ENCODE measurements at places on chromosomes 3 and 15. TPM values are rescaled to one million over a fixed set of nuclear protein-coding genes. Genes with fewer than 3 reads are reported as not detected.

GRCh38 chr15:84944311-84944710, 37.3 kb upstream of the PDE8A start:
- no peaks in the 10 kb centered on the region for H3K4me1 ChIP-seq
- no peak overlapping the region for H3K4me3 ChIP-seq
- H3K27ac ChIP-seq = no peak overlapping the region
- H3K36me3 ChIP-seq = no peaks in the 10 kb centered on the region
- H3K27me3 ChIP-seq = no peaks in the 10 kb centered on the region

GRCh38 chr15:101495334-101496197, 6.1 kb upstream of the PCSK6 start:
- H3K4me1 ChIP-seq = no peaks in the 10 kb centered on the region
- H3K27ac ChIP-seq = no peak overlapping the region
- no peak overlapping the region for H3K4me3 ChIP-seq
- H3K27me3 ChIP-seq = peaks cover 29% of the 10 kb centered on the region

DNA sequence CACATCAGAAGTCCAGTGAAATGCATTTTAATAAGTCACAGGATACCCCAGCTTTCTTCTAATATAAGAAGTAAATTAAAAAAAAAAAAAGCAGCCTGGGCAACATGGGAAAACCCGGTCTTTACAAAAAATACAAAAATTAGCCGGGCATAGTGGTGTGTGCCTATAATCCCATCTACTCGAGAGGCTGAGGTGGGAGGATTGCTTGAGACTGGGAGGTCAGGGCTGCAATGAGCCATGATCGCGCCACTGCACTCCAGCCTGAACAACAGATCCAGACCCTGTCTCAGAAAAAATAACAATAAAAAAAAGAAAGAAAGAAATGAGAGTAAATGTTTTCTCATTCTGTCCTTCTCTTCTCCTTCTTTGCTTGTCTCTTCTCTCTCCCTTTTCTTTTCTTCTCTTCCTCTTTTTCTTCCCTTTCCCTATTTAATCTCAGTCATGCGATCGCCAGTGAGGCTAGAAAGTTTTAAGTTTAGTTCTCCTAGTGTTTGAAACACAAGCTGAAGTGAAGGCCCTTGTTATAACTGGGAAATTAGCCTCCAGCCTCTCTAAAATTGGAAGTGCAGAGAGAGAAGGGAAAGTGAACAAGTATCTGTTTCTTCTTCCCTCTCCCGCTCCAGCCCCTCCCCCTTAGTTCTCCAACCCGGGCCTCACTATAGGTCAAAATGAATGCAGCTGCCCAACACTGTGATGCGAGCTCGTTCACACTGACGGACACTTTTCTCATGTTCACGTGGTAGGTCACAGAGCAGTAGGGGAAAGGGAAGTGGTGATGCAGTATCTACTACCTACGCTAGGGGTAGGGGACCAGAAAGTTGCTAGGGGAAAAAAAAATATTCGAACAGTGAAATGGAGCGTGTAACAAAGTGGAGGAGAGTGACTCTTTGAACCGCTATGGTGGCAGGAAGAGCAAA, 23.5 kb upstream of the TSC22D2 start:
- peak overlapping the region; percentile 37 for H3K4me3 ChIP-seq
- no peak overlapping the region for H3K27ac ChIP-seq

GRCh38 chr15:49415638-49416037, 7.4 kb upstream of the FGF7 start:
- no peak for DNase-seq
- no peaks in the 10 kb centered on the region for H3K27me3 ChIP-seq
- no peaks in the 10 kb centered on the region for H3K4me1 ChIP-seq
- no peak overlapping the region for H3K27ac ChIP-seq
- H3K36me3 ChIP-seq = no peaks in the 10 kb centered on the region

GRCh38 chr3:185151101-185151963, 1.5 kb downstream of the C3orf70 start:
- H3K27me3 ChIP-seq = peaks cover 65% of the 10 kb centered on the region
- peaks cover 9% of the 10 kb centered on the region for H3K4me1 ChIP-seq
- H3K36me3 ChIP-seq = no peaks in the 10 kb centered on the region

- no peak for DNase-seq
- no peaks in the 10 kb centered on the region for H3K4me1 ChIP-seq
- no peak overlapping the region for H3K27ac ChIP-seq
- H3K27me3 ChIP-seq = peaks cover 2% of the 10 kb centered on the region
Measured at GRCh38 chr15:73336756-73337155, 32.0 kb downstream of the HCN4 start.

DNA sequence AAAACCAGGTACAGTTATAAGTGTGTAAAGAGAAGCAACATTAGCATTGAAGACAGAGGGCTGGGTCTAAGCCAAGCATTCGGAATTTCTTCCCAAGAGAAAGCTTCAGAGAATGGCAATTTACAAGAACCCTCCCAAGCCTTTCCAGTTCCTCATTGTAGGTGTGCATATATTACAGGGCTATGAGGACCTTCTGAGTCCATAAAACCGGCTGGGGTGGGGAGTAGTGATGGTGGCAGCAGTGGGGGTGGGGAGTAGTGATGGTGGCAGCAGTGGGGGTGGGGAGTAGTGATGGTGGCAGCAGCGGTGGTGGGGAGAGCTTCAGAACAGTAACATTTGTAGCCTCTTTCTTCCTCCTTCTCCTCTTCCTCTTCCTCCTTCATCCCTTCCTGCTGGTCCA, 368.7 kb upstream of the UMPS start:
- no peaks in the 10 kb centered on the region for H3K4me1 ChIP-seq
- peaks cover 3% of the 10 kb centered on the region for H3K27me3 ChIP-seq
- H3K36me3 ChIP-seq = no peaks in the 10 kb centered on the region
- no peak overlapping the region for H3K4me3 ChIP-seq
- DNase-seq = no peak

DNA sequence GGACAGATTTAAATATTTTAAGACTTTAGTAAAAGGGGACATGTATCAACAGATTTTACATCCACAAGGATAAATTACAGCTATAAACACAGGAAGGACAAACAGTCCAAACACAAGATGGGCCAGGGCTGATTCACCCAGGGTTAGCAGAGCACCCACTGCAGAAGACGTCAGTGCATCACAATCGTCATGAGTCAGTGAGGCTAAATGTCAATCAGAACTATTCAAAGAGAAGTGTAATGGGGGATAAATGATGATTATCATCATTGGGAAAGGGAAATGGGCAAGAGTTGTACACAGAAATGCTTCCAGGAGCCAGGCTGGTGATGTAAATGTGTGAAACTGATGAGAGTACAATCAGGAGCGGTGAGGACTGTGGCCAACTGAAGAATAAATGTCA, 226.8 kb downstream of the PLCL2 start:
- no peak overlapping the region for H3K4me3 ChIP-seq
- no peaks in the 10 kb centered on the region for H3K36me3 ChIP-seq
- no peak for DNase-seq
- H3K27me3 ChIP-seq = no peaks in the 10 kb centered on the region
- H3K27ac ChIP-seq = no peak overlapping the region
- H3K4me1 ChIP-seq = no peaks in the 10 kb centered on the region

SLC9C1 gene
- total RNA-seq = not detected

IL20RB gene
- 2.2 TPM for total RNA-seq

COL8A1 gene
- not detected for total RNA-seq

ERC2 gene
- not detected for total RNA-seq

All from CD4-positive, alpha-beta T cell (primary cell).